ENCODE measurements at places on chromosomes 3 and 15.

- DNase-seq: no peak
These were observed 28.4 kb upstream of the RPL29 start for GRCh38 chr3:52023860-52024764.

GRCh38 chr3:98151241-98151640 lies 4.0 kb downstream of the OR5H14 start:
- DNase-seq: no peak

- no peak for DNase-seq
These were observed 24.0 kb downstream of the PLSCR5 start for GRCh38 chr3:146581080-146581601.

GRCh38 chr3:129085818-129086217 lies 25.2 kb downstream of the GP9 start:
- DNase-seq: no peak

DNA sequence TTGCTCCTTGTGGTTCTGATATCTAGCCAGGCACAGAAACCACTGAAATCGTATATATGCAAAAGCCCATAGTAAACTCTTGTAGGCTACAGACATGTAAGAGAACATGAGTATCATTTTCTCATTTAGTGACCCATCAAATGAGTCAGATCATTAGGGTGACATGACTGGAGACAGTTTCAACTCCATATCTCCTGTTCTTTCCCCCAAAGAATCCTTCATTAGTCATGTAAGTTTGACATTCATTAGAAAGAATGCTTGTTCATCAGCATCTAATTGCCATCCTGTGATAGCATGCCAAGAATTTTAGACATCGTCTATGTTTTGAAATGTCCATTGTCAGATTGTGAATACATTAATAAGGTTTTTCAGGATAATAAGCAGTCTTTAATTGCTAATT lies 264.9 kb upstream of the TPM1 start:
- DNase-seq: no peak

- DNase-seq: no peak
These were observed 30.6 kb downstream of the CTSH start for GRCh38 chr15:78914027-78914764.

DNA sequence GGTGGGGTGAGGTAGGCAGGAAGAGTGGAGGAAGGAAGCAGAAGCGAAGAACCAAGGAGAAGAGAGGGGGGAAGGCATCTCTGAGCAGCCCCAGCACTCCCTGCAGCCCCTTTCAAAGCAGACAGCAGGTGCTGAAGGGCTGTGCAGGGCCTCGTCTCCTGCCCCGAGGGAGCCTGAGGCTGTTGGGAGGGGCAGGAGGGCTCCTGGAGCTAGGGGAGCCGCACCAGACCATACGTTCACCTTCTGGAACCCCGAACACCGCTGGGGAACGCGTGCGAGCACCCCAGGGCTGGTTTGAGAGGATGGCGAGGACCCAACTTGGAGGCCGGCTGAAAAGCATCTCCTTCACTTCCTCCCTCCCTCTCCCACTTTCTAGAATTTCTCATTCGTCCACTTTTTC lies 259.8 kb downstream of the FAM43A start:
- no peak for DNase-seq

DNA sequence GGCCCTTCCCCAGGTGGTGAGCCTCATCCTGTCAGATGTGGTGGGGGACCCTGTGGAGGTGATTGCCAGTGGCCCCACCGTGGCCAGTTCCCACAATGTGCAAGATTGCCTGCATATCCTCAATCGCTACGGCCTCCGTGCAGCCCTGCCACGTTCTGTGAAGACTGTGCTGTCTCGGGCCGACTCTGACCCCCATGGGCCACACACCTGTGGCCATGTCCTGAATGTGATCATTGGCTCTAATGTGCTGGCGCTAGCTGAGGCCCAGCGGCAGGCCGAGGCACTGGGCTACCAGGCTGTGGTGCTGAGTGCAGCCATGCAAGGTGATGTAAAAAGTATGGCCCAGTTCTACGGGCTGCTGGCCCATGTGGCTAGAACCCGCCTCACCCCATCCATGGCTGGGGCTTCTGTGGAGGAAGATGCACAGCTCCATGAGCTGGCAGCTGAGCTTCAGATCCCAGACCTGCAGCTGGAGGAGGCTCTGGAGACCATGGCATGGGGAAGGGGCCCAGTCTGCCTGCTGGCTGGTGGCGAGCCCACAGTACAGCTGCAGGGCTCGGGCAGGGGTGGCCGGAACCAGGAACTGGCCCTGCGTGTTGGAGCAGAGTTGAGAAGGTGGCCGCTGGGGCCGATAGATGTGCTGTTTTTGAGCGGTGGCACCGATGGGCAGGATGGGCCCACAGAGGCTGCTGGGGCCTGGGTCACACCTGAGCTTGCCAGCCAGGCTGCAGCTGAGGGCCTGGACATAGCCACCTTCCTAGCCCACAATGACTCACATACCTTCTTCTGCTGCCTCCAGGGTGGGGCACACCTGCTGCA lies 4.8 kb downstream of the GLYCTK start:
- no peak for DNase-seq

DNA sequence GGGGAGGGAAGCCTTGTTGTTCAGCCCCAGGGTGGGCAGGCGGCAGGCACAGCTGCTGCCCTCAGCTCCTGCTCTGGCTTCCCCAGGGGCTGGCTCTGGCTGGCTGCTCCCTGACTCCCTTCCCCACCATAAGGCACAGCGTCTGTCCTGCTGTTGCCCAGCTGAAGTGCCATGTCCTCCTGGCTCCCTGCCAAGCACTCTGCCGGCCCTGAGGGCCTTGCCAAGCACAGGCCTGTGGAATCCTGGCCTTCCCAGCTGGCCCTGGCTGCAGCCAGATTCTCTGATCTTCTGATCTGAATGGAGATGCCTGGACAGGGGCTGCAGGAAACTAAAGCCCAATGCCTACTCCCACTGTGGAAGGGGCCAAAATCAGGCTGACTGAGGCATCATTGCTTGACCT lies 1.1 kb downstream of the IQCF6 start:
- no peak for DNase-seq

GRCh38 chr15:53811530-53811929 lies 52.1 kb upstream of the WDR72 start:
- DNase-seq: no peak

DNA sequence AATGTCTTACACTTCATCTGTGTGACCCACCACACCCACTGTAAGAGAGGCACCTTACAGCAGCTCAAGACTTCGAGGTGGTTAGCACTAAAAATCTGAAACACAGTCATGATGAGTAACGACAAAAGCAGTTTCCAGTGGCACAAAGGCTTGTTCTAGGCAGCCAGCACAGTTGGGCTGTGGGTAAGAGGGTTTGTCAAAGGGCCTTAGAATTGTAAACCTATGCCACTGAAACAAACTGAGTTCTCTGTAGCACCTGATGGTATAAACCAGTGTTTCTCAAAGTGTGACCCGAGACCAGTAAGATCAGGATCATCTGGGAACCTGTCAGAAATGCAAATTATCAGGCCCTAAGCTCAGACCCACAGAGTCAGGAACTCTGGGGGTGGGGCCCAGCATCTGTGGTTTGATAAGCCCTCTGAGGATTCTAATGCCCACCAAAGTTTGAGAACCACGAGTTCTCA lies 36.5 kb downstream of the DAPK2 start:
- peak; percentile 59 for DNase-seq

GRCh38 chr15:77897896-77898406 lies 179.6 kb downstream of the TBC1D2B start:
- no peak for DNase-seq

DNA sequence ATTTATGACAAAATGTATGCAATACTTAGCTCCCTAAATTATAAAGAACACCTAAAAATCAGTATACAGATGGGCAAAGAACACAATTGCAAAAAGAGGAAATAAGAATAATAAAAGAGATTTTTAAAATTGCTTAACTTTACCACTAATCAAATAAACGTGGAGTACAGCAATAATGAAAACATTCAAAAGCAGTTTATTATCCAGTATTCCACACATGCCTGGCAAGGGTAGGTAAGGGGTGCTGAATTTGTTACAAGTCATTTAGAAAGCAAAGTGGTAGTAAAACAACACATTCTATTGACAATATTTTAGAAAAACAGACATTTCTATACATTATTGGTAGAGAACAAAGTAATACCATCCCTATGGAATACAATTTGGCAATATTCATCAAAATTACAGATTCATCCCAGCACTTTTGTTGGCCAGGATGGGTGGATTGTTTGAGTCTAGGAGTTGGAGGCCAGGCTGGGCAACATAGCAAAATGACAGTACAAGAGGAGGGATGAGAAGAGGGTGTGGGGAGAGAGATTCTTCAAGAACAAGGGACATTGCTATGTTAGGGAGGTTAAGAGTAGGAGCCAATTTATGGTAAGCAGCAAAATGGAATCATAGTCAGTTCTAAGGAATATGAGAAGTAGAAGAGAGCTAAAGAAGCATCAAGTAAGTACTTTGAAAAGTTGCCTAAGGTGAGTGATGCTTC lies 3.7 kb upstream of the ACKR4 start:
- DNase-seq: no peak

GRCh38 chr3:21330293-21330692 lies 420.7 kb downstream of the ZNF385D start:
- no peak for DNase-seq

DNA sequence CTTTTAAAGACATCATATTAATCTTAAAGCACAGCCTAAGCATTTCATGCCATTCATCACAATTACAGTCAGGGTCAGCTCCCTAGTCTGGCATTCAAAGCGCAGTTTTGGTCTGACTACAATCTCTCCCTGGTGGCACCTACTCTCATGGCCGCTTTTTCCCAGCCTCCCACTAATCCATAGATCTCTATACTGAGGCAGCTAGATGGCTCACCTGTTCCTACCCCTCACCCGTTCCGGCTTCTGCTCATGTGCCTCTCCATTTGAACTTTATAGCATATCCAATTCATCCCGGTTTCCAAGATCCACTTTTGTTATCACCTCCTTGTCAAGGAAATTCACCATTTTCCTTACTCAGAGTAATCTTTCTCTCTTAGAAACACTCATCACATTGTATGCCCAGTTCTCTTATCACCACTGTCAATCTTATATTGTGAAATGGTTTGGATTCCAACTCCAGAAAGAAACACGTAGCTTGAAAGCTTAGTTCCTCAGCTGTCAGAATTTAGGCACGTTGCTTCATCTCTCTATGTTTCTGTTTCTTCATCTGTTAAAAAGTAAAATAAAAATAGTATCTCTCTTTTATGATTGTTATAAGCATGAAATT lies 220.0 kb upstream of the UBE2E2 start:
- no peak for DNase-seq

GRCh38 chr3:174202561-174202960 lies 656.6 kb upstream of the NAALADL2 start:
- DNase-seq: no peak

DNA sequence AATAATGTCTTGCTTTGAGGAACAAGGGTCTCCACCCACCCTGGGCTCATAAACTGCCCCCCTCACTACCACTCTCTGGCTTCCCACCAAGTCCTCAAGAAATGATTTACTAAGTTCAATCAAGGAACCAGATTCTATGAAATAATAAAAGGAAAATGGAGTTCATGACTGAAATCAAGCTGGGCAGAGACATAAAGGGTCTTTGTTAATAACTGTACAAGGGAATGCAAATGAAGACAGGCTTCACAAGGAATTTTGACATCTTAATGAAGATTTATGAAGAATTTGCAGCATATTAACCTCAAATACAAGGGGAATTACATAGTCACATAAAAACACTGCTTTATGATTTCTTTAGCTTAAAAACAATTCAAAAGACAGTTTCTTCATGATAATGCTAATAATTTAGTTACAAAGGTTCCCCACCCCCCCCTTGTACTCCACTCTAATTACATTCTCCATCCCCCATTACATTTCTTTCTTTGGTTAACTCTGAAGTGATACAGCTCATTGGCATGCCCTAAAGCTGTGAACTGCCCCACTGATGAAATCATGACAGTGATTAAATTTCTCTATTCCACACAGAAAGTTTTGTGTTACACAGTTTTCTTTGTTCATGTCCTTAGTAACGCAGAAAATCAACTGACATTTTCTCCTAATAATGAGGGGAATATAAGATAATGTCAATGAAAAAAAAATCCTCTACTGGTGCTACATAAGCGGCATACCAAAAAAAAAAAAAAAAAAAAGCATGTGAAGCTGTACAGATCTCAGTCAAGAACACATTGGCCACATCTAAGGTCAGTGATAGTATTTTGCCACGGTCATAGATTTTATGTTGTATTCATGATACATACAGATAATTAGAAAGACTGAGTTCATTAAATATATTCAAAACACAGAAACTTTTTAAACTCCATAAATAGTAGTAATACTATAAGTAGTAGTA lies 54.4 kb downstream of the WWTR1 start:
- DNase-seq: no peak
